SK-N-DZ (cell line): ENCODE measurements at places on chromosomes 12 and 14.

DNA sequence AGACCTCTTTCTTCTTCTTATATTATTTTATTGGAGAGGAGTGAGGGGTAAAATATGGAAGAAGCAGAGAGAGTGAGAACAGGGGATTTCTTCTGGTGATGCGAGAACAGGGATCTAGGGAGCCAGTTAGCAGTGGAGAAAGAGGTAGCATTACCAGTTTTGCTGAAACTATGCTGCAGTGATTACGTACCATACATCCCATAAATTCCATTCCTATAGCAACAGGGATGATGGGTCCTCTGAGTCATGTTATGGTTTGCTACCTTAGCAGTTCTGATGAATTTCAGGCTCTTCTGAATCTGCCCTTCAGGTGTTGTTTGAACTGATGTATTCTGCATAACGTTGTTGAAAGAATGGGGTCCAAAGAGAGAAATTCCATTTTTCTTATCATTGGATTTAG, 625.4 kb upstream of the LRFN5 start:
- DNase-seq: no peak

DNA sequence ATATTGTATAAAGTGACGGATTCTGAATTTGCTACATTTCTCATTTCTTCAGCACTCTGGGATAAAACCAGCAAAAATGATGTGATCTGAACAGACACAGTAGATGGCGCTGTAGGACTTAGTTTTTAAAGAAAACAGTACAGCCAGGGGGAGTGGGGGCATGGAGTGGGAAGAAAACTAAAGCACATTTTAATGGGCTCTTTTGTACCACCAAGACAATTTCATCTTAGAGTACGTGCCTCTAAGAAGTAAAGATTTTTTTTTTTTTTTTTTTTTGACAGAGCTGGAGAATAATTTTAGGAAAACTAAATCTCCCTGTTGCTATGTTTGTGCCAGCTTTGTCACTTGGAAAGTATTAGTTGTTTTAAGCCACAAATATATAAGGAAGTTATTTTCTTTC, 124.4 kb downstream of the RAD51B start:
- peak; percentile 67 for DNase-seq

DNA sequence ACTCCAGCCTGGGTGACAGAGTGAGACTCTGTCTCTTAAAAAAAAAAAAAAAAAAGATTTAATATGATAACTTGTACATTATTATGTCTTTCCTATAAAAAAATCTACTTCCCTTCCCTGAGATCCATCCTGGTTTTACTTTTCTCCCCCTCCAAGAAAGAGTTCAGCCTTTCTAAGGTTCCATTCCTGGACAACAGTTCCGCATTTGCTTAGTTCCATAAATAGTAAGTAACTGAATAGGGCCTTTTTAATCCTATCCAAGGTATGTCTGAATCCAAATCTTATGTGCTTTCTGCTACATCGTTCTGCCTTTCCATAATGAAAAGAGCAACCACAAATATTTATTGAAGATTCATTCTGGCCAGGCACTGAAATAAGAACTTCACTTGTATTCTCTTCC, 187.8 kb downstream of the DACT1 start:
- peak; percentile 37 for DNase-seq

DNA sequence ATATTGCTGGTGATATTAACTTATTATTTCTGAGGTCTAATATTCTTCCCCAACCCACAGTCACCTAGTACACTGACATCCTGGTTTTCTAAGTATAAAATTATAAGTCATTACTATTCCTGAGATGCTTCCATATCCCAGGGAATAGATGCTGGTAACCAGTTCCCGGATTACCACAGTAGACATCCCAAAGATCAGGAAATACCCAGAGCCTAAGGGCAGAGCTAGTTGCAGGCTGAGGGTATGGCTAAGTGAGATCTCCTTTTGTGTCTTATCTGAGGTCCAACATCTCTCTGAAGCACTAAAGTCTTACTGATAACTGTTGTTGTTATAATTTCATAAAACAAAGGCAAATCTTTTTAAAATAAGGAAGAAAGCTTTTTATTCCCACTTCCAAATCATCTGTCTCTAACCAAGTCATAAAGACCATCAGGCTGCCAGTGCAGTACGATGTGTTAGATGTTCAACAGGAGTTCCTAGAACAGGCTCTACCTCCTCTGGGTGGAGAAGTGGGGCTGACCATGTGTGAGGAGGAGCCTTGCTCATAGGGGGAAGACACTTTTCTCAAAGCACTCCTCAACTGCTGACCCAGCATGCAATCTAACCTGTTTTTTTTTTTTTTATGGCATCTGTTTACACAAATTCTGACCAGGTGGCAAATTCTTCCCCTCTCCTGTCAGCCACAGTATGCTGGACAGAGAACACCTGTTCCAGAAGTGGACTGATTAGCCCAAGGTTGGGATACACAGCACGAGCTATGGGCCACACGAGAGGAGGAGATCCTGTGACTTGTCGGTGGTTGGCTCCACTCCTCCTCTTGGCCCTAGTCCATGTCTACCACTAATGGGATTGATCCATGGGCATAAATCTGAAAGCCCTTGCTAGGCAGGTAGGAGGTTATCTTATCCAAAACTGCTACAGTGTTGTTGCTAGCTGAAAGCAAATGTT, 16.1 kb upstream of the GRIP1 start:
- DNase-seq: no peak

- no peak for DNase-seq
Measured at GRCh38 chr12:98883231-98883630, 238.1 kb downstream of the APAF1 start.

DNA sequence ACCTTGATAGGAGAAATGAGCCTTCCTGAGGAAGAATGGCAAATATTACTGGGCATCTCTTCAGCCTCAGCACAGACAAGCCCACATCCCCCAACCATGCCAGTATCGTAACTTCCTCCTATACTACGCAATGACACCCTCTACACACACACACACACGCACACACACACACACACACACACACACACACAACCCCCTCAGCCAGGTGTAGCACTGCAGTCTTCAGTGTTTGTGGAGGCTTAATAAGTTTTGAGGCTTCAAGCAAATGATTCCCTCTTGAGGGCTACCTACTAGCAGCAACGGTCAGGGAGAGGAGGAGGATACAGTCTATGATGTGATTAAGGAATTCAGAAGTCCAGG, 1.6 kb downstream of the DGKA start:
- DNase-seq: no peak

DNA sequence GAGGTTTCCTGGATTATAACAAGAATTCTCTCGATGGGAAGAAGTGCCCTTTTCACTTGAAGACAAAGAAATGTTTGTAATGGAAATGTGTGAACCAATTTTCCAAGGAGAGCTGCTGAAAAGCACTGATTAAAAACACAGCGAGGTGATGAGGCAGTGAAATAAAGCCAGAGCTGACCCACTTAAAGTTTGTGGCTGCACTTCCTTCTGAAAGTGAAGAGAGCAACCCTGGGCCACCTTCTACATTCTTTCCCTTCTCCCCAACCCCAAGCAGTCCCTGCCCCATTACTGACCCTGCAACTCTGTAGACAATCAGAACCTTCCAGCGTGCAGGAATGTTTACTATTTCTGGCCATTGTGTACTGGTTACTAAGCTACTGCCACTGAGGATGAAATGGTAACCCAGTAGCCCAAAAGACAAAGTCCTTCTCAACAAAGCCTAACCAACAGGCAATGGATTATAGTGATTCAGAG, 173.9 kb downstream of the TTC7B start:
- DNase-seq: no peak

GRCh38 chr12:108308395-108309085, 30.6 kb downstream of the CMKLR1 start:
- no peak for DNase-seq

- DNase-seq: no peak
Measured at GRCh38 chr14:67276131-67276530, 34.9 kb downstream of the PALS1 start.

GRCh38 chr12:82363990-82364389, 5.7 kb downstream of the METTL25 start:
- no peak for DNase-seq

DNA sequence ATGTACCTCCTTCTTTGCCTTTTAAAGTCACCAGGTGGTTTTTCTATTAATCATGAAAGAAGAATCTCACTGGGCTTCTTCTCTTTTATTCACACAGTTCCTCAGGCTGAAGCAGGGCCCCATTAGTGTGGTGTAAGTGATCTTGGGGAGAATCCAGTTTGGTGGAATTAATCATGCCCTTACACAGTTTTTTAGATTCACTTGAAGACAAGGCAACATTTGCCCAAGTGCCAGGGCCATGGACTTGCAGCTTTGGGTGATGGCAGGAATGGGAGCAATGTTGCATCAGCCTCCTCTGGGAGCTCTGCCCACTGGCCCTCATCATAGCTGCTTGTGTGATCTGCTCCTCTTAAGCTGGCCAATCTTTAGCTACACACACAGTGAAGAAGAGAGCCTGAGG, 33.8 kb downstream of the KCNK10 start:
- no peak for DNase-seq

DNA sequence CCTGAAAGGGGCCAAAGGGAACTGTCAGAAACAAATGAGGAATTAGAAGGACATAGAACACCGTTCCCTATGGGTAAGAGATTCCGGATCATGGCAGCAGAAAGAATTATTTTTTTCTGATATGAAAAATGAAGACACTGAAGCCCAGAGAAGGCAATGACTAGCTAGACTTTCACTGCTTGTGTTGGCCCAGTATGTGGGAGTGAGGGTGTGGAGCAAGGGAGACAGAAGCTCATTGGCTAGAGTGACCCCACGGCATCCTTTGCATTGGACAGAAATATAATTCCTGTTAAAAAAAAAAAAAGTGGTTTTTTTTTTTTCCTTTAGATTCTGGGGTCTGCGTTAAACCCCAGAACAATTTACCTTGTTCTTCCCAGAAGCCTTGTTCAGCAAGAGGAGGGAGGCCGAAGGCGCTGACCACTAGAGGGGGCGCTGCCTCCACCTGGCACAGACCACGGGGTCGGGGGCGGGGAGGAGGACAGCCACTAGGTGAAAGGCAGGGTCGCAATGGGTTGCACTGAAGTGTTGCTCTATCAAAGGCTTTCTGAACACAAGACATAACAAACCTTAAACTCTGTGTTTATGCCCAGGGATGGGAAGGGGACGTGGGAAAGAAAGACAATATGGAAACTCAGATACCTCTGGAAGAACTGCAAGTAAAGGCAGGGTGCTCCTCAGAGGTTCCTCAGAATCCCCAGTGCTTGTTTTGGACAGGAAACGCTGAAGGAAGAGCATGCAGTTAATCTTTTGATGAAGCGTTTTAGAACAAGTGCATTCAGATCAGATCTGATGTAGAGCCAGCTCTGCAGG, 156.8 kb downstream of the KCNA5 start:
- peak; percentile 36 for DNase-seq

- no peak for DNase-seq
Measured at GRCh38 chr12:48767047-48767446, 21.8 kb downstream of the ADCY6 start.

DNA sequence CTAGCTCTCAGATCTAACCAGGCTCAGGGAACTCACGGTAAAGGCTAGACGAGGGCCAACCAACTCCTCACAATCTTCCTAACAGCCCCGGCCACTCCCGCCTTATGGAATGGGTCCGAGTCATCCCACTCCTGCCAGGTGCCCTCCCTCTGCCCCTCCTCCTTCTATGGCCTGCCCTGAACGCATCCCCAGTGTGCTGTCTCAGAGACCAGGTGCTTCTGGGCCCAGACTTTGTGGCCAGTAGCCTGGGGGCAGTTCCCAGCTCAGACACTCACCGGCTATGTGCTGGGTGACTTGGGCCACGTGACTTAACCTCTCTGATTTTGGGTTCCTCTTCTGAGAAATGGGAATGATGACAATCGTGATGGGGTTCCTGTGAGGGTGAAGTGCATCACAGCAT, 22.5 kb downstream of the PAPLN start:
- DNase-seq: no peak

DNA sequence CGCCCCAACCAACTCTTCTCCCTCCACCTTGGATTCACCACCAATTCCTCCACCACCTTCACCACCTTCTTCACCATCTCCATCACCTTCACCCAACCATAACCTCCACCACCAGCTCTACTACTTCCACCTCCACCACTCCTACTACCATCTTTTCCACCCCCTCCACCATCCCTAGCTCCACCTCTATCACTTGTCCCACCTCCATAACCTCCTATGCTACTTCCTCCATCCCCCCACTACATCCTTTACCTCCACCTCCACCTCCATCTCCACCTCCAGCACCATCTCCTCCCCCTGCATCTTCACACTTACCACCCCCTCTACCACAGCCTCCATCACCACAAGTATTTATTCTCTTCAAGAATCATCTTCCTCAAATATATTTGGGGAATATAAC, 254.9 kb upstream of the EGLN3 start:
- DNase-seq: no peak

DNA sequence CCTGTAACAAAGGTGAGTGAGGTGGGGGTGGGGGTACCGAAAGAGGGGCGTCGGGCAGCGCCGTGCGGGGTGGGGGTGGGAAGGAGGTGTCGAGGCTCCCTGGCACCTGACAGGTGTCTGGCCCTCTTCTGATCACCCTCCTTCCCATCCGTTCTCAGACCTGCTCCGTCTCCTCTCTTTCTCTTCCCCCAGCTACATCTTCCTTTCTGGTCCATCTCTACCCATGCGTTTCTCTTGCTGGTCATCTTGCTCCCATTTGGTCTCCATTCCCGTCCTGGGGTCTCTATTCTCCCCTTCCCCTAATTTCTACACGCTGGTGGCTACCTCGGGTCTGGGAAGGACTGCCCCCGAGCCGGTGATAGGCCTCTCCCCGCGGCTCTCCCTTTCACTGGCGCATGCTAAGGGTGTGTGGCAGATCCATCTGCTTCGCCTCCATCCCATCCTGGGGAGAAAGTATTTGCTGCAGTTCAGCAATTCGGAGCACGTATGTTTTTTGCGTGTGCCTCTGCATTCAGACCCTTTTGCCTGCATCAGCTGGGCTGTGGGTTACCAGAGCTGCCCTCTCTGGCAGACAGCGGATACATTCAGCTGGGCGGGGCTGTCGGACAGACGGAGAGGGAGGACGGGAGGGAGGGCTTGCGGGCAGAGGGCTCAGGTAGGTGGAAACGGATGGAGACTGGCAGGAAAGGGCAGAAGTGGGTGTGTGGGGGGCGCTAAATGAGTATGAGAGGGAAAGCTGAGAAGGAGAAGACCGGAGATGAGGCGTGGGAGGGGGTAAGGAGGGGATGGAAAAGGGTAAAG, 730 bp downstream of the CLSTN3 start:
- DNase-seq: peak; percentile 66

DNA sequence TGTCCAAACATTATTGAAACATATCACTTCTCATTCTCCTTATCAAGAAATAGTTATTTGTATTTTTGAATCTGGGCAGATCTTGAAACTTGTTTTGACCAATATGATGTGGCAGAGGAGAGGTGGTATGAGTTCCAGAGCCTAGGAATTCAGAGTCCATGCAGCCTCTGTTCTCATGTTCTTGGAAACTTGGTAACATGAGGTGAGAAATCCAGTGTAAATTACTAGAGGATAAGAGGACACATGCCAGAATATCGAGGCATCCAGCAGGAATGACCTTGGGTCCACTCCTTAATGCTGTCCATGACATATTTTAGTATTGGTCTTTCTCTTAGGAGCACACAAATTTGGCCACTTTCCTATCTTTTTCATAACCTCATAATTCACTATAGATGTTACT, 1374.6 kb downstream of the FSCB start:
- no peak for DNase-seq

- DNase-seq: no peak
Measured at GRCh38 chr12:27517546-27517945, 6.5 kb upstream of the PPFIBP1 start.
